ENCODE measurements at places on chromosomes 4 and X.

DNA sequence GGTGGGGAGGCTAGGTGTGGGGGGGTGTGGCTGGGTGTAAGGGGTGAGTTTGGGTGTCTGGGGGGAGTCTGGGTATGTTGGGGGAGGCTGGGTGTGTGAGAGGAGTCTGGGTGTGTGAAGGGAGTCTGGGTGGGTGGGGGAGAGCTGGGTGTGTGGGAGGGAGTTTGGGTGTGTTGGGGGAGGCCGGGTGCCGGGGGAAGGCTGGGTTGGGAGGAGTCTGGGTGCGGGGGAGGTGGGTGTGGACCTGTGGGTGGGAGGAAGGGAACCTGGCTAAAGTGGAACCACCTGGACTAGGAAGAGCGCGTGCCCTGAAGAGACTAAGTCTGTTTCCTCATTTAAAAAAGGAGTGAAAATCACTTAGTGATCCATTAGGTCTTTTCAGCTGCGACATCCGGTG lies 18.3 kb downstream of the SPON2 start:
- no peak for DNase-seq

DNA sequence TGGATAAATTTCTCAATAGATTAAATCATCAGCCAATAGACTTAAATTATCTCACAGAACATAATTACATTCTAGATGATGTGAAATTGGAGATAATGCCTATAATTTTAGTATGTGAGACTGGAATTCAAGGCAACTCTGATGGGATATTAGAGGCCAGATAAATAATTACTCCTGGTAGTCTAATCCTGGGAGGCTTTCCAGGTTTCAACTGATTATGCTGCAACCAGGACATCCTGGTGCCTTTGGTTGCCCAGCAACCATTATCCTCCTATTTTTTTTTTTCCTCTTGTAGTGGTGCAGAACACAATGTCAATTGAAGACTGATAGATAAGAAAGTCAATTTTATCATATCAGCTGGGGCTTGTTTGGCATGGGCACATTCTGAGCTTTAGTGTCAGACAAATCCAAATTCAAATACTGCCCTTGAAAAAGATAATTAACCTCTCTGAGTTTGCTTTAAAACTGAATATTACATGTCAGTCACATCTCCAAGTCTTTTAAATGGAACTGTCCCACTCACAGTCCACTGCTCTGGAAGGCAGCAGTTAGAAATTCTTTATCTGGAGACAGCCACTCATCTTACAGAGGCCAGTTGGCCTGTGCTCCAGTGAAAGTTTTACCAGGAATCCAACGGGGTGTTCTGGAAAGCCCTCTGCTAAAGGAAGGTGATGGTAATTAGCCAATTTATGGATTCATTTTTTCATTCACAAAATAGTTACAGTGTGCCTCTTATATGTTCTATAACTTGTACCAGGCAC lies 95.3 kb upstream of the GUCY1A1 start:
- no peak for DNase-seq

- DNase-seq, result no peak
These were observed 562 bp downstream of the AKAP17A start for GRCh38 chrX:1591863-1592469.

DNA sequence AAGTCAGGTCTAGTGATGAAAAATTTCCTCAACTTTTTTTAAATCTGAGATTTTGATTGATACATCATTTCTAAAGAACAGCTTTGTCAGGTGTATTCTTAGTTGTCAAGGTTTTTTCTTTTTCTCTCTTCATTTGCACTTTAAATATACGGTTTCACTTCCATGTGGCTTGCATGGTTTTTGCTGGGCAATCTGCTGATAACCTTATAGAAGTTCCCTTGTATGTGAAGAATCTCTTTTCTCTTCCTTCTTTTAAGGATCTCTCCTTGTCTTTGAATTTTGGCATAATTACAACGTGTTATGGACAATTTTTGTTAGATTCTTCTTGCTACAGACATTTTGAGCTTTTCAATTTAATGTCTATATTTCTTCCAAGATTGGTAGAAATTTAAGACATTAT lies 76.4 kb downstream of the ZNF721 start:
- no peak for DNase-seq

- no peak for DNase-seq
These were observed 91.9 kb upstream of the MAPK10 start for GRCh38 chr4:86451560-86452330.

DNA sequence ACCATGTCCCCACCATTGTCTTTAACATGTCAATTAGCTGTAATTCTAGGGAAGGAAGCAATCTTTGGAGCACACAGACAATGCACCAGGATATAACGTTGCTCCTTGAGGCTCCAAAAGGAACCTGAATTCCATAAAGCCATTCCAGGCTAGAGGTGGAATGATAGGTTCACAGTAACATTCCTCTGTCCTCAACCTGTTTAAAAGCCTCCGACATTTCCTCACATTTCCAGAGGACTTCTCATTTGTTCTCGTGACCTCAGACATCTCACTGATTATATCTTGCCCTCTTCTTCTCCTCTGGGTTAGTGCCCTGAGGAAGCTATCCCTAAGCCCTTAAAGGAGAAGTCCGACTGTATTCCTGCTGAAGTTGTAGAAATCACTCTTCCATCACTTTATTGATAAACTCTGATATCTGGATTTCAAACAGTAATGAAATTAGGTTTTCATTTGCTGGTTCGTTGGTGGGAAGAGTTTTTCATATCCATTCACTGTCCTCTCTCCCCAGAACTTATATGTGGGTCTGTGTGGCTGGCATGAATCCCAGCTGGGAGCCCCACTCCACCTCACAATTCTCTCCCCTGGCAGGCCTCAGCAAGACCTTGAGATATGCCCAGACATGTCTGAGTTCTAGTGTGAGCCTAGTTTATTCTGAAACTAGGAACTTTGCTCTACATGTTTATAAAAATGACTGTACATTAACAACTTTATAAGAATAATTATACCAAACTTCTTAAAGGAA lies 44.2 kb upstream of the PRSS12 start:
- DNase-seq, result no peak
